ENCODE measurements at places on chromosomes 16 and 17. TPM values are rescaled to one million over a fixed set of nuclear protein-coding genes. Genes with fewer than 3 reads are reported as not detected.

GRCh38 chr16:85055493-85056210, 28.1 kb downstream of the KIAA0513 start:
- peak; percentile 75 for DNase-seq

- DNase-seq: peak; percentile 26
These were observed 47.9 kb downstream of the WDR59 start for GRCh38 chr16:74936902-74937560.

SLFN13 gene
- total RNA-seq: 0.84 TPM

CCL5 gene
- total RNA-seq: 4.0 TPM

DPEP2 gene
- total RNA-seq: not detected
